Naive thymus-derived CD8-positive, alpha-beta T cell (primary cell): ENCODE measurements at places on chromosomes 4 and X. TPM values are rescaled to one million over a fixed set of nuclear protein-coding genes. Genes with fewer than 3 reads are reported as not detected.

- H3K4me3 ChIP-seq, result no peak overlapping the region
- H3K36me3 ChIP-seq, result no peaks in the 10 kb centered on the region
- H3K27me3 ChIP-seq, result no peaks in the 10 kb centered on the region
- no peaks in the 10 kb centered on the region for H3K4me1 ChIP-seq
- H3K27ac ChIP-seq, result no peak overlapping the region
Observed at GRCh38 chrX:44456685-44457084, 86.0 kb downstream of the FUNDC1 start.

DNA sequence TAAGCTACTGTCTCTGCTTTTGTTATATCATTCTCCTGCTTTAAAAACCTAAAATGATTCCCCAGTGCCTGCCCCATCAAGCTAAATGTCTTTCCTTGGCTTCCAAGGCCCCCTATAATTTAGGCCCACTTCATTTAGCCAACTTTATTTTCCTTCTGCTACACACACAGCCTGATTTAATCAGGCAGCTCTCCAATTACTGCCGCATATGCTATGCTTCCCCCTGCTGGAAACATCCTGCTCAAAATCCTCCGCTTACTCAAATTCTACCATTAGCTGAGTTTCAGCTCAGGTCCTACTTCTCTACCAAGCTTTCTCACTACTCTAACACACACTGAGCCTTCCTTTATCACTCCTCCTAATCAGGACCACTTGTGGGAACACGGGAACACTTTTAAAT lies 17.0 kb downstream of the LAMP2 start:
- H3K36me3 ChIP-seq, result no peaks in the 10 kb centered on the region
- no peak overlapping the region for H3K27ac ChIP-seq
- DNase-seq, result no peak
- H3K4me3 ChIP-seq, result no peak overlapping the region
- H3K4me1 ChIP-seq, result peaks cover 18% of the 10 kb centered on the region

- no peak for DNase-seq
- no peaks in the 10 kb centered on the region for H3K36me3 ChIP-seq
- H3K27ac ChIP-seq, result no peak overlapping the region
- H3K4me3 ChIP-seq, result no peak overlapping the region
- H3K27me3 ChIP-seq, result no peaks in the 10 kb centered on the region
Observed at GRCh38 chr4:85427123-85427522, 47.8 kb upstream of the ARHGAP24 start.

DNA sequence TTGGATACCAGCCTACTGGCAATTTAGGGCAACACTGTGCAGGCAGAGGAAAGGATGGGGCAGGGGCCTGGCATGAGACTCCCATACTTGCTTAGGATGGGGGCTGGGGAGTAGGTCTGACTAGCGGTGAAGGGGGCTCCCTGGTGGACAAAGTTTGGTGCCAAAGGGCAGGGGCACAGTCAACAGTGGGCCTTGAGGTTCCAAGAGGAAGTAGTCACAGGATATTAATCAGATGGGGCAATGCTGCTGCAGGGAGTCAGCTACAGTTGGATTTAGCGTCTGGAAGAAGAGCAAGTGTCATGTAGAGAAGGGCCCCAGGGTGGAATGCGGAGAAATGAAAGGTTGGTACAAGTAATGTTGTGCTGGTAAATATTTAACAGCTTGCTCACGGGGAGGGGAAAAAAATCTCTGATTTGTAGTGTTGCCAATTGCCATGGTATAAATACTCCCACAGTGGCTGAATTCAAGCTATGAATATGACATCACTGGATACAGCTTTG lies 139.4 kb downstream of the PJA1 start:
- H3K27me3 ChIP-seq, result no peaks in the 10 kb centered on the region
- H3K4me3 ChIP-seq, result no peak overlapping the region
- no peak for DNase-seq
- H3K27ac ChIP-seq, result no peak overlapping the region
- H3K4me1 ChIP-seq, result no peaks in the 10 kb centered on the region

Gene CLIC2
- total RNA-seq, result 0.73 TPM

Gene SPARCL1
- not detected for total RNA-seq

Gene ALAS2
- total RNA-seq, result not detected
